NCI-H187 (cell line): ENCODE measurements at places on chromosomes 7 and 10.

DNA sequence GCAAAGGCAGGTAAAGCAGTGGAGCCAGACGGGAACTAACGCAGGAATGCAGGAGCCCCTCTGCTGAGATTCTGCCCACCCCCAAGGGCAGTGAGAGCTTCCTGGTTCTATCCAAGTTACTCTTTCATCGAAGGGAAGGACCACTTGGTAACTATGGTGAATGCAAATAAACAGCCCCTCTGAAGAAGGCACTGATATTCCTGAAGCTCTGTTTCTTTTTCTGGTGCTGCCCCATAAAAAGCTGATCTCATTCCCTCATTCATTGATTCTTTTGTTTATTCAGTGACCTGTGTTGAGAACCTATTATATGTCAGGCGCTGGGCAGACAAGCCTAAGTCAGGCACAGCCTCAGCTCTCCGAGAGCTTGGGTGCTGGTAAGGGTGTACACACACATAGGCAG lies 217.3 kb downstream of the SNX10 start:
- peak; percentile 63 for DNase-seq

DNA sequence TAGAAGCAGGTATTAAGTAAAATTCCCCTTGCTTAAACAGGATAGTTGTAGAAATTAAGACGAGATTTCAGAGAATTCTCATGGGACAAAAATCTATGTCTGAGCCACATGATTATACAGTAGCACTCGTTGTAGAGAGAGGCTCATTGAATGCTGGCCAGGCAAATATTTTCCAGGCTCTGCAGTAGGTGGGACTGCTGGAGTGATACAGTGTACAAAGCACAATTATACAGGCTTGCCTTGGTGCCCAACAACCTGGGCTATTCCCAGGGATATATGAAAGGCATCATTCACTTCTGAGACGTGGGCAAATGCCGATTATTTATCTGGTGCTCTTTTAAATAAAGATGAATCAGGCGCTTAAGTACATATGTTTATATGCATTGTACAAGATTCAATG lies 380.6 kb downstream of the PHTF2 start:
- DNase-seq: no peak

DNA sequence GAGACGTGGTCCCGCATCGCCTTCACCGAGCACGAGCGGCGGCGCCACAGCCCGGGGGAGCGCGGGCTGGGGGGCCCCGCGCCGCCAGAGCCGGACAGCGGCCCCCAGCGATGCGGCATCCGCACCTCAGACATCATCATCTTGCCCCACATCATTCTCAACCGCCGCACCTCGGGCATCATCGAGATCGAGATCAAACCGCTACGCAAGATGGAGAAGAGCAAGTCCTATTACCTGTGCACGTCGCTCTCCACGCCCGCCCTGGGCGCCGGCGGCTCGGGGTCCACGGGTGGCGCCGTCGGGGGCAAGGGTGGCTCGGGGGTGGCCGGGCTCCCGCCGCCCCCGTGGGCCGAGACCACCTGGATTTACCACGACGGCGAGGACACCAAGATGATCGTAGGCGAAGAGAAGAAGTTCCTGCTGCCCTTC lies 737 bp downstream of the CNNM2 start:
- DNase-seq: no peak

GRCh38 chr10:104297697-104298660 lies 29.0 kb downstream of the GSTO2 start:
- no peak for DNase-seq

DNA sequence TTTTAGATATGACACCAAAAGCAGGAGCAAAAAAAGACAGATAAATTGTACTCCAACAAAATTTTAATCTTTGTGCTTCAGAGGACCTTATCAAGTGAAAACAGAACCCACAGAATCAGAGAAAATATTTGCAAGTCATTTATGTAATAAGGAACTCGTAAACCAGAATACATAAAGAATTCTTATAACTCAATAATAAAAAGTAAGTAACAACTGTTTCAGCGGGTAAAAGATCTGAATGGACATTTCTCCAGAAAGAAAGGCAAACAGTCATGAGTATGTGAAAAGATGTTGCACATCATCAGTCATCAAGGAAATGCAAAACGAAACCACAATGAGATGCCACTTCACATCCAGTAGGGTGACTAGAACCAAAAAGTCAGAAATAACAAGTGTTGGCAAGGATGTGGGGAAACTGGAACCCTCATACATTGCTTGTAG lies 167.7 kb upstream of the KCTD7 start:
- no peak for DNase-seq

GRCh38 chr7:75762350-75762917 lies 9.6 kb downstream of the CCL26 start:
- DNase-seq: no peak

GRCh38 chr10:117075064-117075463 lies 63.0 kb downstream of the VAX1 start:
- no peak for DNase-seq

DNA sequence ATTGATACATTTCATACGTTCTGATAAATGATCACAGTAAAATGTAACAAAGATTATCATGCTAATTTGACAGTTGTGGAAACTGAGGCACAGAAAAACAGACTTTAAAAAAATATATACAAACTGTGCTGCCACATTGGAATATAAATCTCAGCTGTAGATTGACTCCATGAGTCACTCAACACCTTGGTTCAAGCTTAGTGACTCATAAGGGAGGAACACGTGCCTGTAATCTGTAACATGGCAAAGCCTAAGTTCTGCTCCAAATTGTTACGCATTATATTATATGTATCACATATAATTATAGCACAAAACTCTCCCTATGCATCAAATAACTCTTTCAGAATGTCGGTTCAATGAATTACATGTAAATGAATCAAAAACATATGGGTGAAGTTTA lies 1047.5 kb downstream of the GATA3 start:
- DNase-seq: no peak

GRCh38 chr7:126483972-126484371 lies 768.8 kb downstream of the GRM8 start:
- no peak for DNase-seq

DNA sequence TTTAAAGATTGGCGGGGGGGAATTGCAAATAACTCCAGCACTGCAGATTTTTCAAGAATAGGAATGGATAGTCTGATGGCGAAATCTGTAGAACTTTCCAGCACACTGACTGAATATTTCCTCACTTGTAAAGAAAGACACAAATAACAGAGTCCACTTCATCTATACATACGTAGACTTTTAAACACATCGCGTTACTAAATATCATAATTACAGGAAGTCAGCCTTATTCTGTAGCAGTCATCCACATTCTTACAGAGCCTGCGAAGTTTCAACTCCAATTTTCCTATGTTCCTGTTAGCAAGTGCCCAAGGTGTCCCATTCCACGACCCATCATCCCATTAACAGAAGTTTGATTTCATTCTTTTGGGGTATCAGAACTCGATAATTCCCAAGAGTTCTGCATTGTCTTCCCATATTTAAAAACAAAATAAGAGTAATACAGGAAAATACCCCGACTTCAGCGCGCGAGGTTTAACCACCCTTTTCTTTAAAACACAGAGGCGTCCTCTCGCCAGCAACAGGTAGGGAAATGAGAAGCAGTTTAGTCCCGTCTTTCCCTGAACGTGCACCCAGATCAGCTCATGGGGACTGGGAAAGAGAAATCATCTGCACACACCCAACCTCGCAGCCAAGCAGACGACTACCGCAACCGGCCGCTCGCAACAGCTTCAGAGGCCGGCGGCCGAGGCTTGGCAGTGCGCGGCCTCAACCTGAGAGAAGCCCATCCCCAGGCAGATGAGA lies 880 bp downstream of the HERC4 start:
- DNase-seq: no peak

DNA sequence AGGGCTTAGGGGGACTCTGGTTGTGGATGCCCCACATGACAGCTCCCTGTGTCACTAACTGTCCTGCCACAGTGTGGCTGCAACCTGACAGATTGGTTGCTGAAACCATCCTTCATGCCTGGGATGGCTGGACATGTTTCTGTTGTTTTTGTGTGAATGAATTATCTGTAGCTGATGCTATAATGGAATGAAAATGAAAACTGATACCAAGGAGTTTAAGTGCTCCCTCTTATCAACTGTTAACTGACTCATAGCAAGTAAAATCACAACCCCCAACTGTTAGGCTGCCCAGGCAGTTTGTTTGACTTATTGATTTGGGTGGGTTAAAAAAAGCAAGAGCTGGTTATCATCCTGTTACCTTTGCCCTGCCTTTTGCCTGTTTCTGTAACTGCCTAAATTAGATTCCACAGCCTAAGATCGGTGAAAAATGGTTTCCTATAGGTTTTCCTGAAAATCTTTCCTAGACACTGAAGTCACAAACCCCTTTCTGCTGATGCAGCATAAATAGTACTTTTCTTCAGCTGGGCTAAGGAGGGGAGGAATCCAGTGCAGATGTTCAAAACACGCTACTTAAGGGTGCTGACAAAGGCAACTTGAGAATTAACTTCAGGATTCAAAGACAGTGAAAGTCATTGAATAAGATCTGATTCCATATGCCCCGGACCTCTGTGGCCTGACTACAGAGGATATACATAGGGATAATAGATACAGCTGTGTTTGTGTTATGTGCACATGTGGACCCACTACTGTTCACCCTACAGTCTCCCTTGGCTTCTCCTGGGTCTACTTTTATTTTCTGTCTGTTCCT lies 5.7 kb downstream of the FRAT2 start:
- no peak for DNase-seq

DNA sequence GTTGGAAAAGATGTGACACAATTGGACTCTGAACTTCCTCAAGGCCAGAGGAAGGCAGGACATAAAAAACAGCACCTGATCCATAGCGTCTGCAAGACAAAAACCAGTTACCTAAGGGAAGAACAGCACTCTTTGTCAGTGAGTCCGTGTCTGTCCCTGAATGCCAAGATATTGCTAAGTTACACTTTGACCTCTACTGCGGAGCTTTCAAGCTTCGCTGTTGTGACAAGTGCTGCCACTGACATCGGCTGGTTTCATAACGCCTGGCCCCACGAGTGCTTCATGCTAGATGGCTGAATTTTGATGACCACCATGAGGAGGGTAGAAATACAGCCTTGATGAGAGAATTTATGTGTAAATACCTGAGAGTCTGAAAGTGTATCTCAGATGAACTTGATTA lies 49.7 kb upstream of the JAZF1 start:
- DNase-seq: no peak

DNA sequence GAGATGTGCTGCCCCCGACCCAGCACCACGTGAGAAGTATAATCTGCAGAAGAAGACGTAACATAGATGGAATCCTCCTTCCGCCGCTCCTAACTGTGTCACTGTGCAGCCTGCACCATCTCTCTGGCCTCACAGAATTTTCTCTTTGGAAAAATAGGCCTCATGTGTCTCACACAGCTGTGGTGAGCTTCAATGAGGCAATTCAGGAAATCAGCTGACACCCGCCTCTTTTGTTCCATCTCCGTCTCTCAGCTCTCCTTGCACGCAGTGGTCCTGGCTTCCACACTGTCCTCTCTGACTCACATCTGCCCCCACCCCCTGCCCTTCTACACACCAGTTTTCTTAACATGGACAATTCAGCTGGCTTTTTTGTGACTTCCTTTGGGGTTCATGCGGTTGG lies 7.2 kb downstream of the C10orf90 start:
- DNase-seq: no peak

DNA sequence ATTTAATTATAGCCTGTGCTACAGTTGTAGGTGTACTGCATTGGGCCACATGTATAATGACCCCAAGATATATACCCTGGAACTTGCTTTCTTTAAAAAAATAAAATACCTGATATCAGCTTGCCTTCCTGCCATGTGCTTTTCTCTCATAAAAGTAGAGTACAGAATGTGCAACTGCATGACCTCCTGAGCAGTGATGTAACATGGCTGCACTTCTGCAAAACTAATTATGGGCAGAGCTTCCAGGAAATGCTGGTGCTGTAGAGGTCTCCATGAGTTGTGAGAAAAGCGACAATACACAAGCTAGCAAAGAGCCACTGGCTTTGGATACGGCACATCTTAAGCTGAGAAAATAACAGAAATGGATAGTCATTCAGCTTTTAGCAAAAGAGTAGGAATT lies 6.5 kb upstream of the ERLIN1 start:
- no peak for DNase-seq

DNA sequence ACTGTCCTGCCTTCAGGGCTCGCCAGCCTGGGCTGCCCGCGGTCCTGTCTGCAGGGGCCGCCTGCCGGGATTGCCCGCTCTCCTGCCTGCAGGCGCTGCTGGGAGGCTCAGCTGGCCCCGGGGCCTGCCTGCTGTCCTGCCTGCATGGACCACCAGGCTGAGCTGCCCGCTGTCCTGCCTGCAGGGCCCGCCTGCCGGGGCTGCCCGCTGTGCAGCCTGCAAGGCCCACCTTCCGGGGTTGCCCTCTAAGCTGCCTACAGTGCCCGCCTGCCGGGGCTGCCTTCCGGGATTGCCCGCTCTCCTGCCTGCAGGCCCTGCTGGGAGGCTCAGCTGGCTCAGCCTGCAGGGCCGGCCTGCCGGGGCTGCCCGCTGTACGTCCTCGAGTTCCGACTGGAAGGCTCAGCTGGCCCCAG lies 164.4 kb downstream of the GLRX3 start:
- DNase-seq: no peak

DNA sequence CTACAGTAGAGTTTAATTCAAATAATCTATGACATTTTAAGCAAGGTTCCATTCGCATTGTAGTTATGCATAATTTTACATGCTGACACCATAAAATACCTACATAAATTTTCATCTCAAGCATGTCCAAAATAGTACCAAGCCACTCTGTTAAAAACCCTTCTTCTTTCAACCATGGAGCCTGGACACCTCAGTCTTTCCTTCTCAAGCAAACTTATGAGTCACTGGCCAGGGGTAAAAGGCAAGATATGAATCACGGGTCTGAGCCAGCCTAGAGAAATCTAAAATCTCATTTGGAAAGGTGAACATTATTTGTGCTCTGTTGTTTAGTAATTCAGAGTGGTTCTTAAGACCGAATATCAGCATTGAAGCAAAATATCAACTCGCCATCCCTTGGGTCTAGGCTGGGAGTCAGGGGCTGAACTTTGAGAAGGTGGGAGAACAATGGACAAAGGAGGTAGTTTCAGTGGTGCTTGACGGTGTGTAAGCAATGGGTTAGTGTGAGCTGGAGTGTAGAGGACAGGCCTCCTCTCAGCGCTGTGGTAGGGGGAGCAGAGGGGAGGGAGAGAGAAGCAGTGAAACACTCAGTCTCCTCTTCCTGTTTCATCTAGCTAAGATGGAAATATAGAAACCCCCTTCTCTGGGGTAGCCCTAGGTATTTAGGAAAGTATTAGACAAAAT lies 19.1 kb upstream of the GPAM start:
- DNase-seq: no peak

GRCh38 chr10:48798481-48799254 lies 114.0 kb downstream of the WDFY4 start:
- DNase-seq: no peak

- no peak for DNase-seq
Measured at GRCh38 chr10:78764436-78764835, 304.3 kb upstream of the ZMIZ1 start.
